ENCODE measurements at places on chromosomes 4 and X.

DNA sequence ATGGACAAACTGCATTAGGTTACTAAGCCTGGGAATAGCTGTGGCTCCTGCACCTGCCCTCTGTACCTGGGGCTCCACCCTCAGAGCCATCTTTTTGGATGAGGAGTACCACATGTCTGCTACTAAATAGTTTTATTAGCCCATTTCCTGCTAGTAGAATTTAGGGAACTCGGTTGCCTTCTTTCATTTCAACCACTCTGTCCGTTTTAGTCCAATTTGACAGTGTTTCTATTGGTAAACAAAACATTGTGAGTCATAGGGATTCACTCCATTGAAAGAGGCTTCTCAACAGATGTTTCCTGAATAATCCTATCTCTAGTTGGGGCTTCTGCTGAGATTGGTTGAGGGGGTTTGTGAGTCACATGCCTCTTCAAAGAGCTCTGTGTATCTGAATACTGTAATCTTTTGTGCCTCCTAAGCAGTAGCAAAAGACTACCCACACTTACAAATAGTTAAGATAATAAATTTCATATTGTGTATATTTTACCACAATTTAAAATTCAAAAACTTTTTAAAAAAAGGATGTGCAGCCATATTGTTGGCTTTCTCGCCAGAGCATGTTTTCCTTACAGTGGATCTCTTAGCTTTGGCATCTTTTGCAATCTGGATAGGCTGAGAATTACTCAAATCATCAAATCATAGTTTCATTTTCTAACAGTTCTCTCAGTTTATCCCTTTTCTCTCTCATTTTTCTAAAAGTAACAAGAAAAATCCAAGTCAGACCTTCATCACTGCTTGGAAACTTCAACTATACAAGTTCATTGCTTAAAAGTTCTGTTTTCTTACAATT, 9.9 kb downstream of the FAM200B start:
- H3K27me3 ChIP-seq, result no peaks in the 10 kb centered on the region
- peak overlapping the region; percentile 63 for H3K27ac ChIP-seq
- no peaks in the 10 kb centered on the region for H3K36me3 ChIP-seq
- H3K4me3 ChIP-seq, result no peak overlapping the region
- DNase-seq, result no peak
- no peaks in the 10 kb centered on the region for H3K4me1 ChIP-seq

- peaks cover 12% of the 10 kb centered on the region for H3K4me1 ChIP-seq
- H3K27ac ChIP-seq, result peak overlapping the region; percentile 85
- H3K27me3 ChIP-seq, result no peaks in the 10 kb centered on the region
- DNase-seq, result no peak
- H3K4me3 ChIP-seq, result peak overlapping the region; percentile 55
- no peaks in the 10 kb centered on the region for H3K36me3 ChIP-seq
Observed at GRCh38 chrX:150569155-150569477, 695 bp downstream of the MTM1 start.

DNA sequence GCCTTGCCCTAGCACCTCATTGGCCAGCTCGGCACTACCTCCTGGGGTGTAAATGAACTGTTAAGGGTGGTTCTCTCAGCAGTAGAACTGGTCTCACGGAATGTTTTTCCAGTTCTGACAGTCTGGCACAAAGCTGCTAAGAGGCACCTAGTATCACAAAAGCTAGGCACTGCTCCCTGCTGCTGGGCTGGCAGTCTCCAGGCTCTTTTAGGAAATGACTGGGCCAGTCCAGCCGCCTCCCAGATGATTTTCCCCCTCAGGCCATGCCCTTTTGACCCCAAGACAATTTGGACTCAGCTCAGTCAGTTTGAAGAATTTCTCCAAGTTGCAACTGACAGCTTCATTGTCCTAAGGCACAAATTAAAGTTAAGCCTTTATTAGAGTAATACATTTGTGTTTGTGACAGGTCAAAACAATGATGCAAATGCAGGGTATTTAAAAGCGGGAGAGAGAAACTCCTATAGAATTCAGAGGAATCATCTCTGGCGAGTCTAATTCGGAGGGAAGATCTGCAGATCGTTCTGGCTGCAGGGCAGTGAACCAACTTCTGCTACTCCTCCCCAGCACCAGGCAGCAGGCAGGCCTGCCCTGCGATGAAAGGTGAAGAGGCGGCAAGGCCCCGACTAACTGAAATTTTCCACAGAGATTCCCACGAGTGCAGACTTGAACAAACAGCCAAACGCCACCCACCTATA, 7.9 kb downstream of the FRMD7 start:
- no peaks in the 10 kb centered on the region for H3K36me3 ChIP-seq
- H3K27me3 ChIP-seq, result no peaks in the 10 kb centered on the region
- DNase-seq, result no peak
- no peak overlapping the region for H3K4me3 ChIP-seq
- no peak overlapping the region for H3K27ac ChIP-seq

DNA sequence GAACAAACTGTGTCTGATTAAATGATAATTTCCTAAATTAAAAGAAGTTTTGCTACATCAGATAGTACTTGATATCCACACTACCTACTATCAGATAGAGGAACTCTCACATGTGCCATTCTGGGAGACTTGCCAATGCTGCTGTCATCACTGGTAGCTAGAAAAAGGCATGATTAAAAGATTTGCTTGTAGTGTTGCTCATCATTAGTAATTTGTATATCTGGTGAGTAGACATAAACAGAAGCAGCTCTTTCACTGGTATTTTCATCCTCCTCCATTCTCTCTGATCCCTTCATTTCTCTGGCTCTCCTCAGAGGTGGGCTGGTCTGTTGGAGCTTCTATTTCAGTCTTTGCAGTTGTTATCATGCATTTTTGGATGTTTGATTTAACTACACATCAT, 56.0 kb downstream of the SPRY1 start:
- no peaks in the 10 kb centered on the region for H3K4me1 ChIP-seq
- DNase-seq, result peak; percentile 83
- no peaks in the 10 kb centered on the region for H3K27me3 ChIP-seq
- H3K4me3 ChIP-seq, result no peak overlapping the region

DNA sequence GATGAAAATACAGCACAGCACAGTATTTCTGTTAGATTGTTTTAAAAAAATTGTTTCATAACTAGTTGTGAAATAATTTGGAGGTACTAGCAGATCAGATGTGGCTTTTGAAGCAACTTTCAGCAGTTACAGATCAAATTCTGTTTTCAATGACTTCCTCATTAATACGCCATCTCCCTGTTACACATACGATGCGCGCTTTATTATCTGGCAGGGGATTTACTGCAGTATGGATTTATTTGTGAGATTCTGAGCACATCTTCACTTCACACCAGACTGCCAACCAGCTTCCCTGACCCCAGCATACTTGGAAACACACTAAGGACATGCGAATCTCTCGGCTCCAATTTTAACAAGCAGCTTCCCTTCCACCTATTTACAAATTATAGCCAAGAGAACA, 235.5 kb upstream of the DIAPH2 start:
- H3K4me3 ChIP-seq, result no peak overlapping the region
- no peaks in the 10 kb centered on the region for H3K27me3 ChIP-seq
- H3K27ac ChIP-seq, result no peak overlapping the region

GRCh38 chr4:153206534-153206933, 2.3 kb downstream of the TRIM2 start:
- no peaks in the 10 kb centered on the region for H3K4me1 ChIP-seq
- peak overlapping the region; percentile 20 for H3K27ac ChIP-seq
- H3K4me3 ChIP-seq, result no peak overlapping the region
- no peaks in the 10 kb centered on the region for H3K36me3 ChIP-seq

- H3K27ac ChIP-seq, result no peak overlapping the region
- H3K36me3 ChIP-seq, result no peaks in the 10 kb centered on the region
- H3K4me1 ChIP-seq, result no peaks in the 10 kb centered on the region
- no peaks in the 10 kb centered on the region for H3K27me3 ChIP-seq
- DNase-seq, result no peak
- no peak overlapping the region for H3K4me3 ChIP-seq
Observed at GRCh38 chrX:95716841-95717240, 967.8 kb upstream of the DIAPH2 start.

GRCh38 chrX:20225488-20225833, 41.2 kb downstream of the RPS6KA3 start:
- no peaks in the 10 kb centered on the region for H3K4me1 ChIP-seq
- no peak overlapping the region for H3K27ac ChIP-seq
- H3K27me3 ChIP-seq, result no peaks in the 10 kb centered on the region
- DNase-seq, result no peak
- H3K36me3 ChIP-seq, result no peaks in the 10 kb centered on the region

DNA sequence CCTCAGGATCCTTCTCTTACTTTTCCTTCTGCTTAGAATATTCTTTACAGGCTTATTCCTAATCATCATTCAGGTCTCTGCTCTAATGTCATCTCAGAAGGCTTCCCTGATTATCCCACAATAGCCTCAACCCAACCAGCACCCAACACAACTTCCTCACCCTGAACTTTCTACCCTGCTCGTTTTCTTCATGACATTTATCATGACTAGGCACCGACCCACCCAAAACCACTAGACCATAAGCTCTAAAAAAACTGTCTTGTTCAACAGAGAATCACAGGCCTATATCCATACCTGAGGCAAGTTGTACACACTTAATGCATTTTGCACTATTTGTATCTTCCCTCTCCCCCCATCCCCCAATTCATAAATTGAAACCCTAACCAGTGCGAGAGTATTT, 95.3 kb downstream of the SH3RF1 start:
- no peaks in the 10 kb centered on the region for H3K27me3 ChIP-seq
- H3K4me1 ChIP-seq, result peaks cover 27% of the 10 kb centered on the region
- no peak overlapping the region for H3K27ac ChIP-seq
- H3K36me3 ChIP-seq, result no peaks in the 10 kb centered on the region
- DNase-seq, result no peak
- no peak overlapping the region for H3K4me3 ChIP-seq

DNA sequence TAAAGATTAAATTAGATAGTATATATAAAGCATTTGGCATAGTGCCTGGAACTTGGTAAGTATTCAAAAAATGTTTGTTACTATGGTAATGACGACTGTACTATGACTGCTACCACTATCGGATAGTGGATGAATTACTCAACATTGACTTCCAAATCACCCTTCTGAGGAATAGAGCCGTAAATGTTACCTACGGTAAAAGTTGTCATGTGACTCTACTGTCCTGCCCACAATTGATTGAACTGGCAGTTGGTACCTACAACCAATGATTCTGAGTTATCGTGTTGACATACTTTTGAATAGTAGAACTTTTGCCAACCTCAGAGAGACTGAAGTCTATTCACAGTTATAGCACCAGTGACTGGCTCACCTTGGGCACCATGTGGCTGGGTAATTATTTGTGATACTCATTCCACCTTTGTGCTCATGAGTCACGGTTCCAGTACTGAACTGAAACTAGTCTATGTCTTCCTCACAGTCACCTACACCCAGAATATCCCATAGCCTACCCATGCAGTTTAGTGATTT, 185.5 kb upstream of the PITX2 start:
- no peak overlapping the region for H3K4me3 ChIP-seq
- no peaks in the 10 kb centered on the region for H3K4me1 ChIP-seq
- no peaks in the 10 kb centered on the region for H3K36me3 ChIP-seq
- H3K27ac ChIP-seq, result no peak overlapping the region
- no peaks in the 10 kb centered on the region for H3K27me3 ChIP-seq

DNA sequence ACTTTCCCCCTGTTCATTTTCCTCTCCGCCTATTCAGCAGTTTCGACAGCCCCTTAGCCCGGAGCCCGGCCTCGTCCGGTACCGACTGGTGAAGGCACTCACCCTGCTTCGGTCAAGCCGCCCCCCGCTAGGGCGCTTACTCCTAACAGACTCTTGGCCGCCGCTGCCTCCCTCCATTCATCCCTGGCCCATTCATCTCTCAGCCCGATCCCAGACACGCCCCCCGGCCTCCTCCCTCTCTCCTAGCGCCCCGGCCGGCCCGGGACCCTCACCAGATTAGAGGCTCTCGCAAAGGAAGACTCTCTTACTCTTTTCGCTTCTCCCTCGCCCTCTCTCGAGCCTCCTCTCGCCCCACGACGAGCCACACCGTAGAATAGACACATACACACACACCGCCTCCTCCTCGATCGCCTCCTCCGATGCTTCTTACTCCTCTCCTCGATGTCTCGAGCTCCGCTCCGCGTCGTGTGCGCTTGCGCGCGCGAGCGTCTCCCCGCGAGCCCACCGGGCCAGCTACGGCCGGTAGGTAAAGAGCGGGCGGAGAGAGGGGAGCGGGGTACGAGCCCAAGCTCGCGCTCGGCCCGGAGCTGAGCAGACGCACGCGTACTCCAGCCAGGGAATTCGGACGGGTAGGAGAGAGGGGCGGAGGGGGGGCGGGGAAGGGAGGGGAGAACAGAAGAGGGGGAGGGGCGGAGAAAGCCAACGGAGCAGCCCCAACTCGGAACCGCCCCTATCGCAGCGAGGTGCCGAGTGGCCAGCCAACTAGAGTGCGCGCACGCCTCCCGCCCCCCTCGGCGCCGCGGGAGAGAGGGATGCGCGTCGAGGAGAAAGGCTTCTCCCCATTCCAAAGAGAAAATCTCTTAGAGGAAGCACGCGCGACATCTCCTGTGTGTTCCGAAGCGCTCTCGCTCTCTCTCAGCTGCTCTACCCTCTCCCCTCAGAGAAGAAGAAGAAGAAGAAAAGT, at the start of gene WNK3:
Gene WNK3, minus strand, starts transcription at position 633 of the 964 bp plus-strand sequence.
- H3K4me1 ChIP-seq, result no peaks in the 10 kb centered on the region
- H3K4me3 ChIP-seq, result peak within 1 kb of the TSS; percentile 42
- DNase-seq, result peak; percentile 58
- no peaks in the 10 kb centered on the region for H3K36me3 ChIP-seq

DNA sequence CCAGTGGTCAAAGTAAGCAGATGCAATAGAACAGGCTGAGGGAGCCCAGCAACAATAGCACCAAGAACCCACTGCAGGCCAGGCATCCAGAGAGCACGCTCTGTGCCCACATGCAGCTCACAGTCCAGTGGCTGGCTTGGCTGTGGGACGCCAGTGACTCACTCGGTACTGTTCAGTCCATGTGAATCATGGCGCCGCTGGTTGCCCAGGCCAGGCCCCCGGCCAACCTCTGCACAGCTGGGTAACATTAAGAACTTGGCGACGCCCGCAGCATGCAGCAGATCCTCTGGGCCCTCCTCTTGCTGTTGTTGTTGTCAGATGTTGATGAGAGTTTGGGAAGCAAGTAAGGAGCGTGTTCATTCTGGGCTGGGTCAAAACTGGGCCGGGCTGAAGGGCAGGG, 60.5 kb downstream of the MSX1 start:
- H3K27me3 ChIP-seq, result no peaks in the 10 kb centered on the region
- H3K4me3 ChIP-seq, result no peak overlapping the region
- no peaks in the 10 kb centered on the region for H3K36me3 ChIP-seq
- peak; percentile 21 for DNase-seq
- H3K4me1 ChIP-seq, result no peaks in the 10 kb centered on the region
